Activated CD4-positive, alpha-beta memory T cell treated with anti-CD3 and anti-CD28 coated beads for 36 hours (primary cell): ENCODE measurements at places on chromosomes 6 and 20. TPM values are rescaled to one million over a fixed set of nuclear protein-coding genes. Genes with fewer than 3 reads are reported as not detected.

DNA sequence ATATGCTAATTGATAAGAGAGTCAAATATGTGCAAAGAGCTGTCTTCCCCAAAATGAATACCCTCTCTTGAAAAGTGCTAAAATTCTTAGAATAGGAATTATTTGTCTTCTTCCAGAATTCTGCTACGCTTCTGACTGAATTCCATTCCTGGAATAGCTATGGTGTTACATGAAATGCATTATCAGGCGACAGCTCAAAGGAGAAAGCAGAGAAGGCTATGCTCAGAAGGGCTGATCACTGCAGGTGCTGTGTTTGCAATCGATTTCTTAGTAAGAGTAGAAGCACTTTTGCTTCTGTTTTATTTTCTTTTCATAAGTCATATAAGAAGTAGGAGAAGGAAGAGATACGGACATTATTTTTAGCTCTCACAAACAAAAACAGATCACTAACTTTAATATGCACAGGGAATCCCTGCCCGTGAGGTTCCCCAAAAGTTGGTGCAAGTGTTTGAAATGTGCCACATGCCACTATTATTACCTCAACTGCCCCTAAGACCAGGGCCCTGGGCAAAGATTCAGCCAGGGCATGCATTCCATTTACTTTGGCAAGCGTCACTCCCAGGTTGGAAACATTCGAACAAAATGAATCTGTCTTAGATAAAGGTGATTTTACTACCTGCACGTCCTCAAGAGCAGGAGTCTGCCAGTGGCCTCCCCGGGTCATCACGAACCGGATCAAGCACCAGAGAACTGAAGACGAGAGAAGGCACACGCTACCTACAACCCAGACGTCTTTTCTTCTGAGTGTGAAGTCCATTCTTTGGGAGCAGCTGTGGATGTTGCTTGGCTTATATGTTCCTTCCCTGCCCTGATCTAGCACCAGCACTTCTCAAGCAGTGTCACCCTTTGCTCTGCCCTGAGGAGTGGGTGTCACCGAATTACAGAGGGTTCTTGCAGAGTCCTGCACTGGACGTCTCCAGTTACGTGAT, 7.2 kb downstream of the MYLK4 start:
- peaks cover 3% of the 10 kb centered on the region for H3K27me3 ChIP-seq
- no peaks in the 10 kb centered on the region for H3K36me3 ChIP-seq
- no peak for DNase-seq
- H3K4me3 ChIP-seq = no peak overlapping the region

GRCh38 chr6:140029551-140029950, 655.1 kb upstream of the CITED2 start:
- peaks cover 12% of the 10 kb centered on the region for H3K27me3 ChIP-seq
- no peaks in the 10 kb centered on the region for H3K36me3 ChIP-seq
- no peak for DNase-seq
- no peak overlapping the region for H3K4me3 ChIP-seq
- H3K4me1 ChIP-seq = no peaks in the 10 kb centered on the region
- H3K27ac ChIP-seq = no peak overlapping the region

- DNase-seq = no peak
- H3K36me3 ChIP-seq = no peaks in the 10 kb centered on the region
- no peaks in the 10 kb centered on the region for H3K27me3 ChIP-seq
Measured at GRCh38 chr6:69265706-69266105, 531.1 kb downstream of the LMBRD1 start.

OR12D3 gene
- not detected for total RNA-seq

DNA sequence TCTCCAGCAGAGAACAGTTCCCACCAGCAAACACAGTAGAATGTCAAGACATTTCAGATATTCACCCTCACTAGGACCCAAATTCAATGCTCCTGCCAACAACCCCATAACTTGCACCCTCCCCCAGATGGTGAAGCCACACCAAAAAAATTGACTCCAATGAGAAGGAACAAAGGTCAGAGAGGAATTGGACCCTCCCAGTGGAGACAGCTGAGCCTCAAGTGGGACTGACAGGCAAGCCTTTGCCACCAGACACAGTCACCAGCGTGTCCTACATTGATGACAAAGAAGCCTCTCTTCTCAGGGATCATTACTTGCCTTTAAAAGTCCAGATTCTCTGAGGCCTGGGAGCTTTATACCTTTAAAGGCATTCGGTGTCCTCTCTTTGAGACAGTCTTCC, 64.8 kb downstream of the HIVEP2 start:
- H3K4me1 ChIP-seq = peaks cover 84% of the 10 kb centered on the region
- peak overlapping the region; percentile 10 for H3K27ac ChIP-seq
- no peak overlapping the region for H3K4me3 ChIP-seq
- no peak for DNase-seq
- no peaks in the 10 kb centered on the region for H3K27me3 ChIP-seq

DNA sequence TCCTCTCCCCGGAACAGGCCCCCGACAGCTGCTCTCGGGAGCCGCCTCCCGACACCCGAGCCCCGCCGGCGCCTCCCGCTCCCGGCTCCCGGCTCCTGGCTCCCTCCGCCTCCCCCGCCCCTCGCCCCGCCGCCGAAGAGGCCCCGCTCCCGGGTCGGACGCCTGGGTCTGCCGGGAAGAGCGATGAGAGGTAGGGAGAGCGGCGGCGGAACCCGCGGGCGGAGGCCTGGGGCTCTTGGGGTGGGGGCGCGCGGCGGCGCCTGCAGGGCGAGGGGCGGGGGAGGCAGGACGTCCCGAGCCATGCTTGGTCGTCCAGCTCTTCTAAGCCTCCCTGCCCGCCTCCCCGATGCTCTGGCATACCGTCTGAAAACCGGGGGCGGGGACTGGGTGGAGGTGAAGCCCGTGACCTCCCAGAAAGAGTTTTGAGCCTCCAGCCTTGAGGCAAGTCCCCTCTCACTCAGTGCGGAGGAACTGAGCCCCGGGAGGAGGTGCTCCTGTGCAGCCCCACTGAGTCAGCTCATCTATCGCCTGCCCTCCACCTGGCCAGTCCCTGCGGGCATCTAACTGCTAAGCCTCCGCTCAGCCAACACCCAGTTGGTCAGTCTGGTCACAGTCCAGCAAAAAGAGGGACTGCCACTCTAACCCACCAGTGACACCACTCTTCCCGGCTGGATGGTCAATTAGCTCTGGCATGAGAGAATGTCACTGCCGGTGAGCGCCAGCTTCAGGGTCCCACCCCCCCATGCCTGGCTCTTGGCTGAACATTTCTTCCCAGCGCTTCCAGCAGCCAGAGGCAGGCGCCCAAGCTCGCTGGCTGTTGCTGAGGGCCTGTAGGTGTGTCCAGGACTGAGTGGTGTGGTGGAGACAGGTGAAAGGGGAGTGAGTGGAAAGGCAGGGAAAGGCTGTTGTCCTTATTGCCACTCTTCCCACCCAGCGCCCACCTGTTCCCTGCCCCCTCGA, 482 bp downstream of the DDR1 start:
- H3K27ac ChIP-seq = no peak overlapping the region
- H3K4me3 ChIP-seq = peak overlapping the region; percentile 70
- peaks cover 25% of the 10 kb centered on the region for H3K4me1 ChIP-seq
- DNase-seq = peak; percentile 66
- H3K27me3 ChIP-seq = no peaks in the 10 kb centered on the region

SRMS gene
- not detected for total RNA-seq

GRCh38 chr6:83463886-83464285, 33.0 kb upstream of the ME1 start:
- DNase-seq = no peak
- H3K36me3 ChIP-seq = no peaks in the 10 kb centered on the region
- no peaks in the 10 kb centered on the region for H3K4me1 ChIP-seq
- no peak overlapping the region for H3K27ac ChIP-seq
- H3K4me3 ChIP-seq = no peak overlapping the region

GRCh38 chr6:53494076-53494475, 50.8 kb downstream of the GCLC start:
- DNase-seq = no peak
- peaks cover 7% of the 10 kb centered on the region for H3K36me3 ChIP-seq
- peaks cover 28% of the 10 kb centered on the region for H3K4me1 ChIP-seq
- H3K27ac ChIP-seq = peak overlapping the region; percentile 14
- peaks cover 6% of the 10 kb centered on the region for H3K27me3 ChIP-seq

DLL1 gene
- total RNA-seq = 0.55 TPM

TXLNB gene
- 0.31 TPM for total RNA-seq

NMBR gene
- total RNA-seq = not detected

DNA sequence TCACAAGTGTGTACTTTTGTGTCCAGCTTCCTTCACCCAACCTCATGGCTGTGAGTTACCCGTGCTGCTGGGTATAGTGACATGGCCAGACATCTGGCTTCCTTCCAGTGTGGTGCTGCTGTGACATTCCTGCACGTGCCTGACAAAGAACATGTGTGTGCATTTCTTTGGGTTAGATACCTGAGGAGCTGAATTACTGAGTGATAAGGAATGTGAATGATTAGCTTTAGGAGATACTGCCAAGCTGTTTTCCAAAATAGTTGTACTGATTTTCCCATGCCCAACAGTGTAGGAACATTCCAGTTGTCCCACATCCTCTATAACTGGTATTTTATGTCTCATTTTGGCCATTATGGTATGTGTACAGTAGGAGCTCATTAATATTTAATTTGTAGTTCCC, 132.5 kb downstream of the PREX1 start:
- no peak overlapping the region for H3K4me3 ChIP-seq
- peaks cover 34% of the 10 kb centered on the region for H3K36me3 ChIP-seq
- no peaks in the 10 kb centered on the region for H3K27me3 ChIP-seq
- no peak for DNase-seq
- H3K4me1 ChIP-seq = peaks cover 24% of the 10 kb centered on the region

CEP85L gene
- 21.1 TPM for total RNA-seq

DNA sequence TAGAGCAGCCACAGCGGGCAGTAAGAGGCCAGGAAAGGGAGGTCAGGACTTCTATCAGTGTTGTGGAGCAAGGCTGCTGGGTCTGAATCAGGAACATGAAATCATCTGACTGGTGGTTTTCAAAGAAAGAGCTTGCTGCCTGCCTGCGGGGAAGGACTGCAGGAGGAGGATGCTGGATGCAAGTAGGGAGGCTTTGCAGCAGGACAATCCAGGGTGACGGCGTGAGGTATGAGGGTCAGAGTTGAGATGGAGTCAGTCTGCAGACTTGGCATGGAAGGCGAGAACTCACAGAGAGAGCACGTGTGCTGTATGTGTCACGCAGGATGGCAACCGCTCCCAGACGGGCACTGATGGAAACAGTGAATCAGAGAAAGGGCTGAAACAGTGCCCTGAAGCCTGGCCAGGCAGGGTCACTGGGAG, 59.2 kb upstream of the CD93 start:
- no peaks in the 10 kb centered on the region for H3K36me3 ChIP-seq
- H3K27me3 ChIP-seq = peaks cover 5% of the 10 kb centered on the region
- H3K4me1 ChIP-seq = peaks cover 28% of the 10 kb centered on the region
- no peak overlapping the region for H3K4me3 ChIP-seq

- peaks cover 4% of the 10 kb centered on the region for H3K27me3 ChIP-seq
- no peak overlapping the region for H3K27ac ChIP-seq
- H3K4me3 ChIP-seq = no peak overlapping the region
- H3K36me3 ChIP-seq = no peaks in the 10 kb centered on the region
- peaks cover 11% of the 10 kb centered on the region for H3K4me1 ChIP-seq
- no peak for DNase-seq
Measured at GRCh38 chr20:50368813-50369224, 141.4 kb upstream of the PTPN1 start.

DNA sequence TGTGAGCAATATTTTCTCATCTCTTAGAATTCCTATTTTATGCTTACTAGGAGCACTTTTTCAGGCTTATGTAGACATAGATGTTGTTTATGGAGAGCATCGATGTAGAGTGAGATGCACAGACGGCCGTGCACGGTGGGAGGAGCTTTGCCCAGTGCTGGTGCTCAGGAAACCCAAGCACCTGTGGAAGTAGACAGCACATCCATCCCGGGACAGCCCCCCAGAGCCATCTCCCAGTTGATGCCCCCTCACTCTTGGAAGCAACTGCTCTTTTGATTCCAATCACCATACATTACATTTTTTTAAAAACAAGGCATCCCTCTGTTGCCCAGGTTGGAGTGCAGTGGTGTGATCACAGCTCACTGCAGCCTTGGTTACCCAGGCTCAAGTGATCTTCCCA, 143.7 kb downstream of the SMOC2 start:
- no peaks in the 10 kb centered on the region for H3K4me1 ChIP-seq
- no peaks in the 10 kb centered on the region for H3K36me3 ChIP-seq
- H3K27ac ChIP-seq = no peak overlapping the region
- DNase-seq = no peak
- H3K27me3 ChIP-seq = peaks cover 8% of the 10 kb centered on the region

CTAGE9 gene
- total RNA-seq = not detected

MYB gene
- total RNA-seq = 19.4 TPM

DNA sequence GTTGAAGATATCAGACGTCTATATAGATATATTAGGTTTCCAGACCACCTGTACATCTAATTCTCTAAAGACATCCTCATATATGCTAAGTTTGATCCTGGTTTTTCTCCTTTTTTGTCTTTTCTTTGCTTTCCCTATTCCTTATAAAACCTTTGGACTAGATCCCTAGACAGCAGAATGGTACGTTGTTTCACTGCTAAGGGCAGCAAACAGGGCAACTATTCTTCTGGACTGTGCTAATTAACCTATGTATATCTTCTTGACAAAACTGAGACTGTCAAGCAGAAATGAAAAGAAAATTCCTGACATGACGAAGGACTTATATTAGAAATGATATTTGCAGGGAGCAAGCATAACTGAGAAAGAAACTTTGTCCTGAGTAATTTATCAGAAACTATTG, 19.1 kb downstream of the ME1 start:
- no peaks in the 10 kb centered on the region for H3K4me1 ChIP-seq
- no peak overlapping the region for H3K27ac ChIP-seq
- no peak overlapping the region for H3K4me3 ChIP-seq
- DNase-seq = no peak

- no peak for DNase-seq
- no peak overlapping the region for H3K4me3 ChIP-seq
- no peak overlapping the region for H3K27ac ChIP-seq
- H3K36me3 ChIP-seq = peaks cover 22% of the 10 kb centered on the region
- no peaks in the 10 kb centered on the region for H3K27me3 ChIP-seq
- peaks cover 62% of the 10 kb centered on the region for H3K4me1 ChIP-seq
Measured at GRCh38 chr6:118812970-118813369, 81.0 kb upstream of the ASF1A start.

LY6G6F gene
- total RNA-seq = not detected

DNA sequence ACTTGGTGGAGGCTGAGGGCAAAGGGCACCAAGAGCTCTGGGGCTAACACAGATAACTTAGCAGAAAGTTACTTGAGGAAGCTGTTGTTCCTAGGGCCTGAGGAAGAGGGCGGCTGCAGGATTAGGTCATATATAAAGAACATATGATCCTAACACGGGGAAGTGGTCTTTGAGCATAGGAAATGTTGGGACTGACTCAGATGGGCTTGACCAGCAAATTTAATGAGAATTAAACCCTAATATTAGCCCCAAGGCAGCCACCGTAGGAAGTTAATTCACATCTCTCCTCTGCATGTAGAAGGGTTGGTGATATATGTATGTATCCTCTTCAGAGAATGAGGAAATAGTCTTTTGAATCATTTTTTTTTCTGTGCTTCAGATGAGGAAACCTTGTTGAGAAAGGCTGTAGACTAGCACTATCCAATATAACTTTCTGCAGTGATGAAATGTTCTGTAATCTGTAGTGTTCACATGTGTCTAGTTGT, 9.2 kb upstream of the ZBTB9 start:
- H3K4me3 ChIP-seq = no peak overlapping the region
- H3K27me3 ChIP-seq = no peaks in the 10 kb centered on the region
- no peaks in the 10 kb centered on the region for H3K4me1 ChIP-seq
- DNase-seq = no peak
- H3K36me3 ChIP-seq = peaks cover 23% of the 10 kb centered on the region

PEX6 gene
- total RNA-seq = 26.4 TPM

TAP1 gene
- total RNA-seq = 245 TPM

- no peaks in the 10 kb centered on the region for H3K27me3 ChIP-seq
- no peak overlapping the region for H3K27ac ChIP-seq
- H3K4me1 ChIP-seq = no peaks in the 10 kb centered on the region
- no peaks in the 10 kb centered on the region for H3K36me3 ChIP-seq
Measured at GRCh38 chr20:15205028-15205427, 867.6 kb upstream of the FLRT3 start.
